ENCODE measurements at places on chromosomes 1 and 21.

DNA sequence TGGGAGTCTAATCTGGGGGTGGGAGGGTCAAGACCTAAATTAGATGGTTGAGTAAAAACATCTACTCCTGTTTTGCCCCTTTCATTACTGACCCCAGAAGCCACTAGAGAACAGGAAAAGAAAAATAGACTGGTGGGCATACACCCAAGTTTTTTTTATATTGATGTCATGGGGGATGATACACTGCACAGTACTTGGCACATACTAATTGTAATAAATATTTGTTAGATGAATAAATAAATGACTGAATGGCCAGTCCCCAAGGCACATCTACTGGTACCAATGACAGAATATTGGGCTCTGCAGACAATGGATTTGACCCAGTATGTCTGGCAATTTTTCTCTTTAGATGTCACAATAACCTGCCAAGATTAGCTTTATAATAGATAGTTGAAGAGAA lies 36.8 kb upstream of the PTBP2 start:
- DNase-seq, result no peak

- no peak for DNase-seq
Measured at GRCh38 chr1:31444725-31445448, 31.9 kb downstream of the SERINC2 start.

DNA sequence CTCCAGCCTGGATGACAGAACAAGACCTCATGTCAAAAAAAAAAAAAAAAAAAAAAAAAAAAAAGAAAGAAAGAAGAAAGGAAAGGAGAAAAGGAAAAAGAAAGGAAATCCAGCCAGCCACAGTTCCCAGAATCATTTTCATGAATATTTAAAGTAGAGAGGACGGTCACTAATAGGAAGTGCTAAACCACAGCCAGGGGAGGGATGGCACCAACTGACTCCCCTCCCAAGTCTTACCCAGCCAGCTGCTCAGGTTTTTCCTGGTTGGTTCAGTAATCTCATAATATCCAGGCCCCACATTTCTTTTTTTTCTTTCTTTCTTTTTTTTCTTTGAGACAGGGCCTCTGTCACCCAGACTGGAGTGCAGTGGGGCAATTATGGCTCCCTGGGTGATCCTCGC lies 63.9 kb upstream of the AK4 start:
- DNase-seq, result no peak

DNA sequence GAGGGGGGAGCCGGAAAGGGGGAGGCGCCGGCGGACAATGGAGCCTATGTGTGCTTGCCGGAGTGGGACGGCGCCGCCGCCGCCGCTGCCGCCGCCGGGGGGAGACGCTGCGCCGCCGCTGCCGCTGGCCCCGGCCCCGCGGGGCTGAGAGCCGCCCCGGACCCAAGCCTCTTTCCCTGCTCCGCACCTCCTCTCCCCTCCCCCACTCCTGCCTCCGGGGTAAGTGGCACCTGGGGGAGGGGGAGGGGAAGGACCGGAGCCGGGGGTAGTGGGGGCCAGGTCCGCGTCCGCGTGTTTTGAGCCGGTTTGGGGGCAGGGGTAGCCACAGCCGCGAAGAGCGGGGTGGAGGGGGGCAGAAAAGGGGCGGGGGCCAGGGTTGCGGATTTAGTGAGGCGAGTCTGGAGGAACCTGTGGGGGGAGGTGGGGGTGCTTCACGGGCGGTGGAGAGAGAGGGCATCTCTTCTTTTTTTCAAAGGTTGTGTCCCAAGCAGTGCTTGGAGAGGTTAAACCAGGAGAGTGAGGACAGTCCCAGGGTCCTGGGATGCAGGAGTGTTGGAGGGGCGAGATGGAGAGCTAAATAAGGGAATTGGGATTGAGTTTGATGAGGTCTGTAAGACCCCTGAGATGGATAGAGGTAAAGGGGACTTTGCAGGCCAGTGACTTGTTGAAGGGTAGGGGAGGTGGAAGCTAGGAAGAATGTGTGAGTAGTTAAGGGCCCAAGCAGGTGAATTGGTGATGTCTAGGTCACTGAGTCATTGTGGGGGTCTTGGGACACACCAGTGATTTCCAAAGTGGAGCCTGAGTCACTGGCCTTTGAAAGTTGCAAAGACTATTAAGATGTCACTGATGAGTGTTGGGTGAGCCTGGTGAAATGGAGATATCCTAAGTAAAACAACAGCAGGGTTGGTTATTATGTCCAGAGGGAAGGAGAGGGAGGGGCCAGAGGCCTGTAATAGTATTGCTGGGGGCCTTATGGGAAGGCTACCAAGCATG lies 59.1 kb downstream of the BCL9 start:
- no peak for DNase-seq

GRCh38 chr1:74368335-74368734 lies 133.1 kb downstream of the TNNI3K start:
- DNase-seq, result no peak

- DNase-seq, result no peak
Measured at GRCh38 chr1:115428256-115428655, 90.2 kb upstream of the NGF start.

GRCh38 chr1:18768086-18768485 lies 91.4 kb downstream of the TAS1R2 start:
- DNase-seq, result no peak

DNA sequence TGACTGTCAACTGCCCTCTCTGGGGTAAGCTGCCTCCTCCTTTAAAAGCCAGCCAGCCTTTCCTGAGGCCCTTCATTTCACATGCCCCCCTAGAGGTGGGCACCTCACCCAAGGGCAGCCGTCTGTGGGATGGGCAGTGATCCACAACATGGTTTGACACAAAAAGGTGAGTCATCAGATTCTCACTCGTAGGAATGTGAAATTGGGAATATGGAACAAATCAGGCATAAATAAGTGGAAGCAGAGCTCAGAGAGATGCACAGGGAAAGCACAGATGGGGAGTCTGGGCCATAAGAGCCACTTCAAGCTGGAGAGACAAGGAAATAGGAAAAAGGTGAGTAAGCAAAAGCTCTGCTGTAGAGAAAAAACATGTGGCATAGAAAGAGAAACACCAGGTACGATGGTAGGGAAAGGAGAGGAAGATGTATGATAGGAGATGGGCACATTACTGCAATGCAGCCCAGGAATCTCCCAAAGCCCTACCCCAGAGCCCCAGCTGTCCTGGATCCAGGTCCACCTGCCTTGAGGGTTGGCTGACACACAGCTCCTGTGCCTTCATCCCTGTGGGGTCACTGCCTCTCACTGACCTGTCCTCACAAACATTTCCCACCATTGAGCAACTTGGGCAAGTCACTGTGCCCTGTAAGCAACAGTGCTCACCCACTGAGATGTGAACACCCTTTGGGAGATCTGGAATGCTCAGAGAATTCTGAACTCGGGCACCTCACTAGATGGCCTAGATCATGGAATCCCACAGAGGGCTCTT lies 86.6 kb downstream of the ASTN1 start:
- DNase-seq, result no peak

DNA sequence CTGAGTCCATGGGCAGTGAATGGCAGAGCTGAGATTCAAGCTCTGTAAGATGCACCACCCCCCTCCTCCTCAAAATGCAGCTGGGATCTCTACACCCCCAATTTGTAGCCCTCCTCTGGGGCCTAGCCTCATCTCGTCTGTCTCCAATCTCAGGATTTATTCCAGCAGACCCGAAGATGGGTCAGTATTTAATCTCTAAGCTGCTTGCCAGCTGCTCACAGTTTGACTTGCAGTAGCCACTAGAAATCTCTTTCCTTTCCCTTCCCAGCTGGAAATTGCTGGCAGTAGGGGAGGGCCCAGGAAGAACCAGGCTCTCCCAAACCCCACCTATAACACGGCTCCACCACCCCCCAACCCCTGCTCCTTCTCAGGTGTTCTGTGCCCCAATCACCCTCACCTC lies 1.5 kb downstream of the LACTBL1 start:
- no peak for DNase-seq

DNA sequence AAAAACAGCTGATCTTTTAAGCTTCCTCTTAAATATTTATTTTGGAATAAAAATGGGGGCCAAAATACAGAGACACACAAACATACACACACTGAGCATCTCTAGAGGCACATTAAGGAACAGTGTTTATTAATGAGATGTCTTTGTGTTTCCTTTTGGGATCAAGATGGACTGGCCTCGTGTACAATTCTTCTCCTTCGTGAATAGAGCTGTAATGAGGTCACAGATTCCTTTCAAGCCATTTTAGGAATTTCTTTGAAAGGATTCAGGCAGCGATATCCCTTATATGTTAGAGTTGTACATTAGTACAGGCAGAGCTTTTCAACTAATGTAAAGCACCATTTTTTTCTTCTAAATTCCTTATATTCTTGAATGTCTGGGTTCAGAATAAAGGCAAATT lies 295.7 kb downstream of the CHRM3 start:
- no peak for DNase-seq

DNA sequence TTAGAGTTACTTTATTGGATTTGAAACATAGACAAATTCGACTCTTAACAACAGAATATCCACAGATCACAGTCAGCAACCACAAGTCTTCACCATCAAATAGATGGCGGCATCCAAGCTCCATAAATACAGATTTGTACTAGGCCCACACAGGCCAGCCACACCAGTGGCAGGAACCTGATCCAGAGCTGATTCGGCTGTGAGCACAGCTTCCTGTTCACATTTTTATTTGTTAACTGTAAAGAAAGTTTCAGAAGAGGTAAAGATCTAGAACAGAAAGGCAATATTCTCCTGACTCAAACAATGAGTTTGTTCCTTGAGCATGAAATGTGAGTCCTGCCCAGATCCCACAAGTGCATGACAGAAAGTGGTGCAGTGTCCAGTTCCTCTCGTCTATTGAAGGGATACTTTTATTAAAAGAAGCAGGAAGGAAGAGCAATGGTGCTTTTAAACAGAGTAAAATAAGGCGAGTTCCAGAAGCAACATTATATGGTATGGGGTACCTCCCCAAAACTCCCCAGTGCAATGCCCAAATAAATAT lies 205.8 kb downstream of the SLC45A1 start:
- DNase-seq, result no peak

DNA sequence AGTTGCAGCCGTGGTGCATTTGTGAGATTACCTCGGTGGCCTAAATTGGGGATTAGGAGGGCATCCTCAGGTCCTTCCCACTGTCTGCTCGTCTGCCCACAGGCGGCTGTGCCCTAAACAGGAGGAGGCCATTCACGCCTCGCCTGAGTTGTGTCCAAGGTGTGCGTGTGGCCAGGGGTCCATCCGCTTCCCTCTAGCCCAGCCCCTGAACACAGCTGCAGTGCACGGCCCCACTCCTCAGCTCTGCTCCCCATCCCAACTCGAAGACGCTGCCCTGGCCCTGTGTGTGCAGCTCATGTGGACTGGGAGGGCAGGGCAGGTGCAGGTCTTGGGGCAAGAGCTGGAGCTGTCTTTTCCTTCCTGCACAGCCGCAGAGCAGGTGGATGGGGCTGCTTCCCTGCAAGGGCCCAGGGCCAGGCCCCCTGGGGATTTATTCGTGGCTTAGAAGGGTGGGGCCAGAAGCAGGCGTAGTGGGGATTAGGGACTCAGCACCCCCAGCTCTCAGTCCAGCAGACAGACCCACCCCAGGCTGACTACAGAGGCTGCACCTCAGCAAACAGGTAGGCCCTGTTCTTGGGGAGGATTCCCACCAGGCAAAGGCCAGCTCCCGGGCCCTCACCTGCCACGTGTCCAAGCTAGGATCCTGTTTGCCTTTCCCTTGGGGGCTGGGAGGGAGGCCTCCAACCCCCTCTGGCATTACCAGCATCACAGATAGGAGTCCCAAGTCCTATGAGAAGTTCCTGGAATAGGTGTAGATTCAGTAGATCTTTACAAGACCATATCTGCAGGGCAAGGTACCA lies 4.3 kb downstream of the GUK1 start:
- DNase-seq, result no peak

DNA sequence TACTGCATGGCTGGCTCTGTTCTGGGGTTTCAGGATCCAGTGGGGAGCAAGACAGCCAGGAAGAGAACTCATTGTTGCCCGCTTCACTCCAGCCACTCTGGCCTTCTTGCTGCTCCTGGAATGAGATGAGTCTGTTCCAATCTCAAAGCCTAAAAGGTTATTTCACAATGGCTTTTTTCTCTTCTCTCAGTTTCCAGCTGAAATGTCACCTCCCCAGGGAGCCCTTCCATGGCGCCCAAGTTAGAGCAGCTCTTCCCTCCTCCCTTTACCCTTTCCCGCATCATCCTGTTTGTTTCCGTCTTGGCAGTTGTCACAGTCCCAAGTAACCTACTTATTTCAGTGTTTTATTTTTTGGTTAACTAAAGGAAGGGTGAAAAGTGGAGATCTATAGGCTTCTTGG lies 15.8 kb downstream of the PLA2G2A start:
- no peak for DNase-seq

- no peak for DNase-seq
Measured at GRCh38 chr1:51966559-51966958, 23.9 kb downstream of the RAB3B start.

- DNase-seq, result no peak
Measured at GRCh38 chr21:39616211-39616772, 3.6 kb downstream of the B3GALT5 start.

DNA sequence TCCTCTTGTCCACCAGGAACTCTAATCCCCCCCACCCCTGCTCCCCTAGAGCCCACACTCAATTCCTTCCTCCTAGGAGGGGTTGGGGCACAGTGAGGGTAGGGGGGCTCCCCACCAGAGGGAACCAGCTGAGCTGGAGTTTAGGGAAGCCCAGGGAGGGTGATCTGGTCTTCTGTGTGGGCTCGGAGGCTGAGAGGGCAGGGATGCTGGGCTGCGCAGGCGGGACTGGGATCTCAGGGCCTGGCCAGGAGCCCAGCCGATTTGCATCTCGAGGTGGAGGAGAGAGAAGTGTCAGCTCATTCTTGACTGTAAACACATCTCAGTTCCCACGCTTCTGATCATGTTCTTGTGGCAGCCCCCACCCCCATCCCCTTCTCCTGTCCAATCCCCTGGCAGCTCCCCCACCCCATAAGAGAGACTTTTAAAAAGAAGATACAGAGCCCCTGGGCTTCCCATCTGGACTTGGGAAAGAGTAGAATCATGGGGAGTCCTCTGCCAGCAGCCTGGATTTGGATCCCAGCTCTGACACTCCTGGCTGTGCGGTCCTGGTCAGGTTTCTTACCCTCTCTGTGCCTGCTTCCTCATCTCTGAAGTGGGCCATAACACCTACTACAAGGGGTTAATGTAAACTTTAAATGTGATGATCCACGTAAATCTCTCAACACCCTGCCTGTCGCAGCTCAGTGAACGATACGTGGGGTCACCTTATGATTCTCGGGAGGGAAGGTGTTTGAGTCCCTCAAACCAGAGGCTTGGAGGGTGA lies 6.6 kb downstream of the PEAR1 start:
- no peak for DNase-seq

GRCh38 chr1:227136210-227136820 lies 182.0 kb downstream of the CDC42BPA start:
- DNase-seq, result no peak

- DNase-seq, result no peak
Measured at GRCh38 chr1:79859212-79859948, 852.9 kb upstream of the ADGRL4 start.

DNA sequence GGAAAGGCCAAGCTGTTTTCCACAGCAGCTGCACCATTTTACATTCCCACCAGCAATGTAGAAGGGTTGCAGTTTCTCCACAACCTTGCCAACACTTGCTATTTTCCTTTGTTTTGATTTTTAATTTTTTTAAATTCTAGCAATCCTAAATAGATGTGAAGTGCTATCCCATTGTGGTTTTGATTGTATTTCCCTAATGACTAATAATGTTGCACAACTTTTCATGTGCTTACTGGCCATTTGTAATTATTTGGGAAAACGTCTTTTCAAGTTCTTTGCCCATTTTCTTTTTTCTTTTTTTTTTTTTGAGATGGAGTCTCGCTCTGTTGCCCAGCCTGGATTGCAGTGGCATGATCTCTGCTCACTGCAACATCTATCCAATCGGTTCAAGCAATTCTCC lies 53.9 kb downstream of the VCAM1 start:
- DNase-seq, result no peak

Data from BE2C (cell line).